ENCODE measurements at places on chromosomes 16 and 17.

DNA sequence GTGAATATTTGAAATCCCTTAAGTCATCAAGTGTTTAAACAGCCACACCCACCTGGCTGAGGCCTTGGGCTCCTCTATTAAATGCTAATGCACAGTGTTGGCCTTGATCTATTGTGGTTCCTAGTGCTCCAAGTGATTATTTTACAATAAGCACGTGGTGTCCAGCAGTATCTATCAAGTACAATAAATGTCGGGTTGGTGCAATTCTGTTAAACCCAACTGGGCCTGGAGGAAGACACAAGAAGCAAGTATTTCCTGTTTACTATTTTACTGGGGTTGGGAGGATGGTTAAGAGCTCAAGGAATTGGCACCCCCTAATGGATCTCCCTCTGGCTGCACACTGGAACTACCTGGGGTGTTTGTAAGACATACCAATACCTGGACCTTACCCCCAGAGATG lies 72.1 kb upstream of the HNF1B start:
- DNase-seq = no peak

DNA sequence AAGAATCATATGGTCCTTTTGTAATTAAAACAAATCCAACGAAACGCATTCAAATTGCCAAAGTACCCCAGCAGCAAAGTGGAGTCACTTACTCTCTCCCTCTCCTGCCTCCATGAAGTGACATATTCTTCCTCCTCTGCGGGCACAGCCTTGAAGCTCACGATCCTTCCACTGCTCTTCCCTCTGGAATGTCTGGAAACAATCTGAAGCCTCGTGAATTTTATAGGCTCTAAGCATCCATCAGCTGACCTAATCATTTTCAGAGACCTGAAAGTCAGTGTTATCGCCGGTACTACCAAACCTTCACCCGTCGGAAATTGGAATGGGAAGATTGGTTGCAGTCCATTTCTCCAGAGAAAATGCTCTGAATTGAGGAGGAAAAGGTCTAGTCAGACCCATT lies 134.5 kb upstream of the FOXF1 start:
- DNase-seq = no peak

DNA sequence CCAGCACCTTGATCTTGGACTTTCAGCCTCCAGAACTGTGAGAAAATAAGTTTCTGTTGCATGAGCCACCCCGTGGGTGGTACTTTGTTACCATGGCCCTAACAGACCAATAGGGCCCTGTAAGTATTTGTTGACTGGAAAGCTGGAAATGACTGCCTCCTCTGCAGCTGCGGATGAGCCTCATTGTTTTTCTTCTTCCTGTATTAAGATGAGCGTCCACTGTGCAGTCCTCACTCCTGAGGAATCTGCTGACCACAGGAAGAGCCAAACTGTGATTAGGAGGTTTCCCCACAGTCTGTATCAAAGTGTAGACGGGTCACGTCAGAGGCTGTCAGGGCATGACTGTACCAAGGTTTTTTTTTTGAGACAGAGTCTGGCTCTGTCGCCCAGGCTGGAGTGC lies 12.2 kb upstream of the AKTIP start:
- DNase-seq = no peak

- no peak for DNase-seq
Measured at GRCh38 chr17:1648173-1648962, 1.3 kb downstream of the RILP start.

DNA sequence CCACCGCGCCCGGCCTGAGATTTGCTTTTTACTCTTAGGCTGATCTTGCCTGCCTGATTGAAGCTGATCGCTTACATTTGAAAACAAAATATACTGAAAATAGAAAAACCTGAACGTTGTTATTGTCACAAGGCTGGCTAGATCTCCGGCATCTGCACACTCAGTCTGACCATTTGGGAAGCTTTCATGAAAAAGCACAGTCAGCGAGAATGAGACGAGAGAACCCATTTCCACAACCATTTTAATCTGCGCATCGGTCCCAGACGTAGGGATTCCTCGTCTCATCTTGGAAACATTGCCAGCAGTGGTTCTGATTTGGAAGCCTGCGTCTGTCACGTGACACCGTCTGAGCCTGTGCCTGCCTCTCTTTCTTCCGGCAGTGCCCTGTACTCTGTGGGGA lies 20.9 kb downstream of the SPG7 start:
- DNase-seq = no peak

- no peak for DNase-seq
Measured at GRCh38 chr17:285751-286422, 66.7 kb downstream of the RPH3AL start.

DNA sequence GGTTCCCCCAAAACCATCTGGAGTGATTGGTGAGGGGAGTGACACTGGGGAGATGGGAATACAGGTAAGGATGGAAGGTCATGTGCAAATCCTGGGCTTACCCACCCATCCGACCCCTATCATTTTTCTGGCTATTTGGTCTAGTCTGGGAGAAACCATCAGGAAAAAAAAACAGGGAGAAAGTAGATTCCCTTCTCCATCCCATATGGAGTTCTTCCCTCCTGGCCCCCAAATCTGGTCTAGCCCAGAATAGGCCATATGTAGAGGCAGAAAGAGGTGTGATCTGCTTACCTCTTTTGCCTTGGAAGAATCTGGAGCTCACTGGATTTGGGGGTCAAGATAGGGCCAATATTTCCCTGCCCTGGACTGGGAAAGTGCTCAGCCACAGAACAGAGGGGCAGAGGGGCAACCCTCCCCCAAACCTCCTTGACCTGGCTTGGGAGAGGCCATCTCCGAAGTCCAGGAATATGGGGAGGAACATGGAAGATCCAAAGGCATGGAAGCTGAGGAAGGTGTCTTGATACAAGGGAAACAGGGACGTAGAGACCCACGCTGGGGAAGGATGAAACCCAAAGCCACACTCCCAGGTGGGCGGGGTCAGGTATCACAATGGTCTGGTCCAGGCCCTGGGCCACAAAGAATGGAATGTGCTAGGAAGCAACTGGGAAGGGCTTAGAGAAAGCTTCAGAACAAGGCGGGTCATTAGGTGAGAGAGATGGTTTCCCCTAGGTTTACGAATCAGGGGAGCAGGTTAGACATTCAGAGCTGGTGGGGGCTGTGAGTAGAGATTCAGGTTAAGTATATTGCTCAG lies 16.2 kb downstream of the CHRNB1 start:
- no peak for DNase-seq

DNA sequence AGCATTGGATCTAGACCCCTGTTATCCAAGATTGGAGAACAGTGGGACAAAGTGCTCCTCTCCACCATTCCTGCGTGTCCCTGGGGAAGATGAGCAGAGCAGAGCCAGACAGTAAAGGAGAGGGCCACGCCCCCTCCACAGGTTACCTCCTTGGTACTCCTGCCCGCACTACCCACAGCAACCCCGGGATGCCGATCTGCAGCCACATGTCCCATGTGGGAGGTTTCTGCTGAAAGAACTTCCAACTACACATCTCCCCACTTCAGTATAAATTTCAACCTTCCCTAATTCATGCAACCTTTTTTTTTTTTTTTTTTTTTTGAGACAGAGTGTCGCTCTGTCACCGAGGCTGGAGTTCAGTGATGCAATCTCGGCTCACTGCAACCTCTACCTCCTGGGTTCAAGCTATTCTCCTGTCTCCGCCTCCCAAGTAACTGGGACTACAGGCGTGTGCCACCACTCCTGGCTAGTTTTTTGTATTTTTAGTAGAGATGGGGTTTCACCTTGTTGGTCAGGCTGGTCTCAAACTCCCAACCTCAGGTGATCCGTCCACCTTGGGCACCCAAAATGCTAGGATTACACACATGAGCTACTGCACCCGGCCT lies 2.3 kb downstream of the RAB37 start:
- DNase-seq = no peak

DNA sequence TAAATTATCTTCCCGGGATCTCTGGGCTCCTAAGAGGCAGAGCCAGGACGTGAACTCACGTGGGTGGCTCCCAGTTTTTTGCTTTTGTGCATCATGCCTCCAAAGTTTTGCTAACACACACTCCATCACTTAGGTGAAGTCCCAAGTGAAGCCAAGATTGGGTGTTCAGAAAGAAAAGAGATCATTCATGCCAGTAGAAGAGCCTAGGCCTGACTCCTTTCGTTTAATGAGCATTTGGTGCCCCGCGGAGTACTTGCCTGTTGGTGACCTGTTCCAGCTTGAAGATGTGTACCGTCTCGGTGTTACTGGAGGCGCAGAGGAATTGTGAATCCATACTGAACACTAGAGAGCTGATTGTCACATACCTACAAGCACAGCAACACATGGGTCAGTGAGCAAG lies 24.1 kb downstream of the WIPI1 start:
- DNase-seq = no peak

GRCh38 chr16:90048347-90048722 lies 28.8 kb downstream of the PRDM7 start:
- no peak for DNase-seq

DNA sequence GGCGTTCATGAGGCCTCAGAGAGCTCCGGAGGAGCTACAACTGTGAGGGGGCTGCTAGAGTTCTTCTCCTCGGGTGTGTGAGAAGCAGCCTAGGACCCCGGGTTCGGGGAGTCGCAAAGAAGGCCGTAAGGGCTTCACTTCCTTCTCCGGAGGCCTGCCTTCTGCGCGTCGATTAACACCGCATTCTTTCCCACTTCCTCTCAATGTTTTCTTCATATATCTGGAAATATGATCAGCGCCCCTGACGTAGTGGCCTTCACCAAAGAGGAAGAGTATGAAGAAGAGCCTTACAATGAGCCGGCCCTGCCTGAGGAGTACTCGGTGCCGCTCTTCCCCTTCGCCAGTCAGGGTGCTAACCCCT lies 449 bp downstream of the SMCR8 start:
- no peak for DNase-seq

- no peak for DNase-seq
Measured at GRCh38 chr16:568401-569258, 1.1 kb upstream of the PIGQ start.

DNA sequence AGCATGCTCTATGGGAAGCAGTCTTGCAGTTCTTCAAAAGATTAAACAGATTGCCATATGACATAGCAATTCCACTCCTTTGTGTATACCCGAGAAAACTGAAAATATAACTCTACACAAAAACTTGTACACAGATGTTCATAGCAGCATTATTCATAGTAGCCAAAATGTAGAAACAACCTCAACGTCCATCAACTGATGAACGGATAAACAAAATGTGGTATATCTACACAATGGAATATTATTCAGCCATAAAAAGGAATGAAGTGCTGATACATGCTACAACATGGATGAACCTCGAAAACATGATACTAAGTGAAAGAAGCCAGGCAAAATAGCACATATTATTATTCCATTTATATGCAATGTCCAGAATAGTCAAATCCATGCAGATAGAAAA lies 221.2 kb upstream of the PSMD7 start:
- DNase-seq = no peak

- no peak for DNase-seq
Measured at GRCh38 chr16:49061137-49061714, 220.4 kb downstream of the CBLN1 start.

- no peak for DNase-seq
Measured at GRCh38 chr16:1601031-1601430, 10.8 kb downstream of the IFT140 start.

DNA sequence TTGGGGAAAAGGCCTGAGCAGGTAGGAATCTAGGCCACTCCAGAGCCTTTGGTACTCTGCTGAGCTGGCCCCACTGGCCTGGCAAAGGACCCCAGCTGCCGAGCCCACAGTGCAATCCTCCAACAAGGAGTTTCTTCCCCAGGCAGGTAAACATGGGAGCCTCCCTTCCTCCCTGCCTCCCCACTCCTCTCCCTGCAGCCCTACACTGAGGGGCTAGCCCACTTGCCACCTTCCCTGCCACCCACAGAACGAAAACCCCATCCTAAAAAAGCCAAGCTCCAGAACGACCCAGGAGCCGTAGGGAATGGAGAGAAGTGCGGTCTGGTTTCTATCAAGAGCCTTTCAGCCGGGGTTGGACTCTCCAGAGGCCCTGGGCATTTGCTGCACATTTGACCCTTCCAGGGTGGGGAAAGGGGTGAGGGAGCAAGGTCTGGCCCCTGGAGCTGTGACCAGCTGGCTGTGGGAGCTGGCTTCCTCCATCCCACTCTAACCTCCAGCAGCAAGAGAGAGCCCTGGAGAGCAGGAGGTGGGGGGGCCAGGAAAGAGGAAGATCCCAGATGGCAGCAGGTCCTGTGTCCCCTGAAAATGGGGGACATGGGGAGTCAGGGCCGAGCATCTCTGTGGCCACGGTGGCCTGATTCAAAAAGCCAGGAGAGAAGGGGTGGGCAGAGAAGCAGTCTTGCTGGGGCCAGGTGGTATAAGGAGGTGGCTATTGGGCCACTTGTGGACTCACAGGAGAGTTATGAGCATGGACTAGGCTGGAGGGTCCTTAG lies 1.3 kb downstream of the HID1 start:
- no peak for DNase-seq

DNA sequence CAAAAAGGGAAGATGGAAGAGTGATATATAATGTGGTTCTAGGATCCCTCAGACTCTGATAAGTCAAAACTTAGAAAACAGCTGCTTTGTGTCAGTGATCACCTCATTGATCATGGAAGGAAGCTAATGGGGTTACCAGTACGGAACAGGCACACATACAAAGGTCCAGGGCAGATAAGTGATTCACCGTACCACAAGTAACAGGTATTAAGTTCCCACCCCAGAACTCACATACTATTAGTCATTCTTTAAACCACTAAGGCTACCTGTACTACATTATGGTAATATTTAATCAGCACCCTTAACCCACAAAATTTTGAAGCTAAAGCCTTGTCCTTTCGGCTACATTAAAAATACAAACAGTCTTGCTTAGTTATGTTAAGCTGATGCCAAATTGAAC lies 17.4 kb downstream of the RNF43 start:
- DNase-seq = no peak

DNA sequence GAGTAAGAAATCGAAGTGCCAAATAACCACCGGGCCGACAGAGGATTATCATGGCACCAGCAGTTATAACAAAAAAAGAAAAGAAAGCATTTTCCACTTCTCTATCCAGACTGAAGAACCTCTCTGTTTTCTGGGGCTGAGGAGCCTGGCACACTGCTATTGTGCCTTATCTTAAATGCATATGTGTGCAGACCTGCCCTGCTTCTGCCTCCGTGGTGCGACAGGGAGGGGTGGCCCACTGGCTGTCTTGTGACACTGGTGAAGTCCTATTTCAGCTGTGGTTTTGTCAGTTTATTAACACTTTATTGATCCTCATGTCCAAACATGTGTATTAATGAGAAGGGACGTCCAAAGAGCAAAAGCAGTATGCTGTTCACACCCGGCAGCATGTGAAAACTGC lies 55.4 kb downstream of the CDK5R1 start:
- DNase-seq = no peak

GRCh38 chr16:78437352-78437968 lies 338.0 kb downstream of the WWOX start:
- no peak for DNase-seq

- no peak for DNase-seq
Measured at GRCh38 chr17:34225046-34225445, 30.0 kb upstream of the CCL2 start.

DNA sequence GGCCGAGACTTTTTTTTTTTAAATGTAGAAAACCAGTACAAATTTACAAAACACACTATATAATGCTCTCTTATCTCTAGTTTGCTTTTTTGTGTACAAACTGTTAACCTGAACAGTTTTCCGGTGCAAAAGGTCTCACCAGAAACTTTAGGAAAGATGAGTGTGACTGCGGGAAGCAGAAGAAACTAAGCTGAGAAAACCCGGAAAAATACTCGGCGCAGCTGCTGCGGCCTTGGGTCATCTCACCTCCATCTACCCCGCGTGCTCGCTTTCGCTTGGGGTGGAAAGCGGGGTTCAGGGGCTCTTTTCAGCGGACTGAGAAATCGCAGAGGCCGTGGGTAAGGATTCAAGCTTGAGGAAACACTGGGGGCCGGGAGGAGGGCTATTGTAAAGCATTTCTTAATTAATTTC lies 1.8 kb downstream of the SALL1 start:
- no peak for DNase-seq

GRCh38 chr17:40095351-40095943 lies 4.9 kb downstream of the NR1D1 start:
- no peak for DNase-seq
